ENCODE measurements at places on chromosomes 3 and 15.

GRCh38 chr3:57004229-57004628 is 56.2 kb upstream of the SPATA12 start:
- DNase-seq = peak; percentile 79

DNA sequence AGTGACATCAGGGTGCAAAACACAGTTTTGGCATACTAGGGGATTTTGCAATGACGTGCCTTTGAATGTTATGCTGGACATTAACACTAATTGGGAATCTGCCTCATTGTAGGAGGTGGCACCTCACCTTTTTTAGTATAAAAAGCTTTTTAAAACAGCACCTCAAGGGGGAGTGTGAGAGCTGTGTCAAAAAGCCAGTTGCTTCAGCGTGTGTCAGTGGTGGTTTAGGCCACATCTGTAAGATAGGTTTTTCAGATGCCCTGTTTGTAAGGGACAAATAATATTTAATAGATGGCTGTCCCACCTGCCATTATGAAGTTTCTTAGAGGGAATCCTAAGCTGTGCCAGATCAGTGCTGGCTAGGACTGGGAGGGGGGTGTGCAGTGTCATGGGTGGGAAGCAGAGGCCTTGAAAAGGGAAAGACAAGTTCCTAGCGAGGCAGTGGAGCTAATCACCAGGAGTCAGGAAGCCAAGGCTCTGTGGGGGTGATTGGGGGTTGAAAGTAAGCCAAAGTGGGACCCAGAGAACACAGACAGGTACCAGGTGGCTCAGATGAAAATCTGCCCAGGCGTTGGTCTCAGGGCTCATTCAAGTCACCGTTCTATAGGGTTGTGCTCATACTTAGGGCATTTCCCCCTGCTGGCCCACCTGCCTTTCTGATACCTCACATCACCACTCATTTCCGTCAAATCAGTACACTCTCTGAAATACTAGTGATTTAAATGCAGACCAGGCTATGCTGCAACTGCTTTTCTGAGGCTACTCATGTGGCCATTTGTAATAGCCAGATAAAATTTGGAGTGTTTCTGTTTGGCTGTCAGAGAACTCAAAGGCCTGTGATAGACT is 120.5 kb downstream of the BBX start:
- DNase-seq = no peak

DNA sequence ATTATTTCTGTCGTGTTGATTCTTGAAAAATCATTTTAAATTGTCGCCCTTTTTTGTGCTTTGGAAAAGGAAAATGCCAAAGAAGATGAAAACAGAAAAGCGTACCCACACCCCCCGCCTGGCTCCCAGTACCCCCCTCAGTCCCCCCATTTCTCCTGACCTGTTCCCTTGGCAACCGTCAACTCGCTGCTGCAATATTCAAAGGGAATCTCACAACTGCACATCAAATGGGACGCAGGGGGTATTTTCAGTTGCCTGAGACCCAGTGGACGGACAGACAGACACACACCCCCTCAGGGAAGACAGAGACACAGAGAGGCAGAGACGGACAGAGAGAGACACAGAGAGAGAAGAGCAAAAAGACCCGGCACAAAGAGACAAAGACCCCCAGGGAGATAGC is 83.5 kb upstream of the PRR20G start:
- DNase-seq = no peak

DNA sequence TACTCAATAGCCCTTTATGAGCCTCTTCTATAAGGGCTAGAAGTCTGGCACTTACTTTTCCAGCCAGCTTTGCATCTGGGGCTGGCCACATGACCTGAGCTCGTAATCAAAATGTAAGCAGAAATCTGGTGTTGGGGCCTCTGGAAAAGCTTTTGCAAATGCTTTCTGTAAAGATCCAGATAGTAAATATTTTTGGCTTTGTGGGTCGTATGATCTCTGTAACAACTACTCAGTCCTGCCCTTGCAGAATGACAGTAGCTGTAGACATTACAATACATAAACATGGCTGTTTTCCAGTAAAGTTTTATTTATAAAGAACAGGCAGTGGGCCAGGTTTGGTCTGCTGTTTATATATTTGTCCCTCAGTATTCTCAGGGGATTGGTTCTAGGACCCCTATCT is 46.2 kb upstream of the THRB start:
- no peak for DNase-seq

DNA sequence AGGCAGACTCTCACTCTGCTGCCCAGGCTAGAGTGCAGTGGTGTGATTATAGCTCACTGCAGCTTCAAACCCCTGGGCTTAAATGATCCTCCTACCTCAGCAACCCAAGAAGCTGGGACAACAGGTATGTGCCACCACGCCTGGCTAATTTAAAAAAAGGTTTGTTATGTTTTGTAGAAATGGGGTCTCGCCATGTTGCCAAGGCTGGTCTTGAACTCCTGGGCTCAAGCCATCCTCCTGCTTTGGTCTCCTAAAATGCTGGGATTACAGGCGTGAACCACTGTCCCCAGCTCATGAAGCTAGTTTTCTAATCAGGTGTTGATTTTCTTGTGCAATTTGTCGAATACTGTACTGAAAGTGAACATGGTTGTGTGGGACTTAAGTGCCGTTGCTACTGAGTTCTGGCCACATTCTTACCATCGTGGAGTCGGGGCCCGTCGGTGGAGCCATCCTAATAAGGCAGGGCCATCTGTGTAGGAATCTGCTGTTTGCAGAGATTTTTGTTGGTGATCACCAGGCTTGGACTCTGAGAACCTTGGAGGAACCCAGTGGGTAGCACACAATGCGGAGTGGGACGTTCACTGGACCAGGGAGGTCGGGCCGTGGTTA is 193.2 kb downstream of the GOLGA6L6 start:
- no peak for DNase-seq

GRCh38 chr3:143538061-143538460 is 310.2 kb downstream of the SLC9A9 start:
- no peak for DNase-seq

GRCh38 chr3:43074482-43074881 is 31.4 kb downstream of the POMGNT2 start:
- DNase-seq = no peak

DNA sequence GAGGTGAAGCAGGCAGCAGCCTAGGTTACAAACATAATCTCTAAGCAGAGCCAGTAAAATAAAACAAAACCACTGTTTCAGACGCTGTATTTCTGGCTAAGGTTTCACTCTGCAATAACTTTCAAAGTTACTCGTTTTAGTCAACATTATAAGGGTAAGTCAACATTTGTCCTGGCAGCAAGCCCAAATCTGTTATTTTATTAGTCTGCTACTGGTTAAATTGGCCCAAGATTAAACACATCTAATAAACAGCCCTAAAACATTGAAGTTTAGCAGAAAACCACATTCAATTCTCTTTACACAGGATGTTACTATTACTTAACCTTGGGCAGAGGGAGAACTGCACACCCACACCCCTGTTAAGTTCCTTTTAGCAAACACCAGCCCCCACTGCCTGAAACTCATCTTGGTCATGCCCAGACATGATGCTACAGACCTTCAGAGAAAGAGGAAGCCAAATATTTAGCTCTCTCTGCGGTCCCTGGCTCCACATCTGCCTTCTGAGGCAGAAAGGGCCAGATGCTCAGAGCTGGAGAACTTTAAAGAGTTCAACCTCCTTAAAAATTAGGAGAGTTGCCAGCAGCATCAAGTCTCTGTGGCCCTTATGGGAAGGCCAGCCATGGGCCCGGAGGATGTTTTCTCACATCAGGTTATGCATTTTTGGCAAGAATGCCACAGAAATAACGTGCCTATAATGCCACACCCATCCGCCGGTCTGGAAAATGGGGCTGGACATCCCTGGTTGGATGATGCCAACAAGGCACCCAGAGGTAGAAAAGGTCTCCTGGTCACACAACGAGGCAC is 17.9 kb downstream of the ARHGEF3 start:
- DNase-seq = peak; percentile 91

GRCh38 chr3:24683633-24684384 is 189.2 kb upstream of the THRB start:
- DNase-seq = peak; percentile 54

DNA sequence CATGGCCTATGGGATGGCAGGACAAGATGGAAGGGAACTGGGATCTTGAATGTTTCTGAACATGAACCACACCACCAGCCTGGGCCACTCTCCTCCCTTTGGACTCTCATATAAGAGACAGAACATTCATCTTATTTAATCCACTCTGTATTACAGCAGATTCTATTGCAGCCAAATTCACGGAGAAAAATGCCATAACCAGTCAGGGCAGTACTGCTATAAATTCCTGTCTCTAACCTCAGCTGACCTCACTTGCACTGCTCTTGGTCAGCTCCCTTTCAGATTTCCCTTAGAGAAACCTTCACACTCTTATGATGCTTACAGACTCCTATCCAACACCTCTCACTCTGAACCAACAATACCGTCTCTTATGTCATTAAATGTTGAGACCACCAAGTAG is 101.4 kb downstream of the RYK start:
- no peak for DNase-seq

GRCh38 chr3:16332904-16333426 is 68.0 kb downstream of the OXNAD1 start:
- DNase-seq = no peak

DNA sequence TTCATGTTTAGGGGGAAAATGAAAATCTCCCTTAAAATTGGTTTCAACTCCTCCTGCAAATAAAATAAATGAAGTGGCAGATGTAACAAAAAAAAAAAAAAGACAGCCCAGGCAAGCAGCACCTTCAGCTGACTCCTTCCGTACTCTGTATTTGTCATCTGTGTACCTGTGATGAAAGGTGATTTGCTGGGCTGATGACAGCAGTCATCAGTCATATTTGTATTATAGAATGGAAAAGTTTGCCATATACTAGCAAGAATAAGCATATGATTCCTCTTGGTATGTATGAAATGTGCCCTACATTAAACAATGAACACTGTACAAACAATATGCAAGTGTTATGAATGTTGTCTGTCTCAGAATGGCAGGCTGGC is 44.1 kb upstream of the WWTR1 start:
- DNase-seq = peak; percentile 3

- no peak for DNase-seq
Observed at GRCh38 chr3:124174476-124174875, 182.6 kb upstream of the ROPN1 start.

DNA sequence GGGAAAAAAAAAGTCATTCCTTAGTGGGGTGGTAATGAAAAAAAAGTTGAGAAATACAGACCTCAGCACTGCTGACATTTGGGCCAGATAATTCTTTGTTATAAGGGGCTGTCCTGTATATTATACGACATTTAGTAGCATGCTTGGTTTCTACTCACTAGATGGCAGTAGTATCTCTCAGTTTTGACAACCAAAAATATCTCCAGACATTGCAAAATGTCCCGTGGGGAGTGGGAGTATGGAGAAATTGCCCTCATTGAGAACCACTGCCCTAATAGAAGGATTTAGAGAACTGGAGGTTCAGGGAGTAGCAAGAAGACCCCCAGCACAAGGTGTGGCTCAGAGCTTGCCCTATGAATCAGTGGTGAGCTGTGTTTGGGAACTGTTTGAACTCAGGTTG is 28.6 kb upstream of the TEX264 start:
- no peak for DNase-seq

GRCh38 chr3:155617346-155617925 is 127.4 kb downstream of the PLCH1 start:
- DNase-seq = no peak

- peak; percentile 51 for DNase-seq
Observed at GRCh38 chr15:39747326-39747725, 35.3 kb downstream of the FSIP1 start.

- DNase-seq = no peak
Observed at GRCh38 chr3:171135549-171135948, 109.0 kb upstream of the SLC2A2 start.

DNA sequence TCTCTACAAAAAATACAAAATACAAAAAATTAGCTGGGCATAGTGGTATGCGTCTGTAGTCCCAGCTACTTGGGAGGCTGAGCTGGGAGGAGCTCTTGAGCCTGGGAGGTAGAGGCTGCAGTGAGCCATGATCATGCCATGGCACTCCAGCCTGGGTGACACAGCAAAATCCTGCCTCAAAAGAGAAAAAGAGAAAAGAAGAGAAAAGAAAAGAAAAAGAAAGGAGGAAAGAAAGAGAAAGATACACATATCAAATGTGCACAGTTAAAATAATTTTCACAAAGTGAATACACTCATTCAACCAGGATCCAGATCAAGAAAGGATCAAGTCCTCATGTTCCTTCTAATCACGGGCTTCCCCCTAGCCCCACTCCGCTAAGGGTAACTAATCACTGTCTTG is 5.8 kb upstream of the C15orf61 start:
- no peak for DNase-seq

GRCh38 chr3:122255757-122256439 is 69.2 kb upstream of the CSTA start:
- DNase-seq = no peak

- no peak for DNase-seq
Observed at GRCh38 chr15:91031796-91032195, 9.4 kb upstream of the VPS33B start.

- peak; percentile 7 for DNase-seq
Observed at GRCh38 chr15:101613130-101614000, 38.8 kb downstream of the TM2D3 start.

GRCh38 chr3:172042136-172042662 is 2.8 kb downstream of the FNDC3B start:
- no peak for DNase-seq

- peak; percentile 61 for DNase-seq
Observed at GRCh38 chr15:56249092-56249491, 5.4 kb upstream of the RFX7 start.

GRCh38 chr3:45143673-45144671 is 2.2 kb downstream of the CDCP1 start:
- no peak for DNase-seq

- DNase-seq = no peak
Observed at GRCh38 chr3:33229066-33229465, 10.5 kb upstream of the SUSD5 start.

DNA sequence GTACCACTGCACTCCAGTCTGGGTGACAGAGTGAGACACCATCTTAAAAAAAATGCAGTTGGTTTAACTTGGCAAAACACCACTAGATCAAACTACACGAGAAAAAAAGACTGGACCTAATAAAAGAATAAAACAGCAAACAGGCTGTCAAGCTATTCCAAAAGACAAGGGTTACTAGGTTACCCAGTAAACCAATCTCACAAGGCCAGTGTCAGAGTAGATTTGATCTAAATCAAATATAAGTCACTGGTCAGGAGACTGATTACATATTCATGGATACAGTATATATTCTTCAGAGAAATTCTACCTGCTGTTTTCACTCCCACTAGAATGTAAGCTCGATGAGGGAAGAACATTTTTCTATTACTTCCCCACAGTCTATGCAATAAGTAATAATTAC is 2.5 kb upstream of the GANC start:
- no peak for DNase-seq

- DNase-seq = no peak
Observed at GRCh38 chr3:127706312-127706711, 33.6 kb downstream of the ABTB1 start.

- DNase-seq = no peak
Observed at GRCh38 chr15:34987609-34988026, 469 bp downstream of the ZNF770 start.

- no peak for DNase-seq
Observed at GRCh38 chr15:78873793-78874765, 1.4 kb downstream of the MORF4L1 start.

GRCh38 chr15:98873441-98874218 is 134.0 kb downstream of the PGPEP1L start:
- DNase-seq = peak; percentile 91

Measured in foreskin keratinocyte (primary cell).